ENCODE measurements at places on chromosomes 7 and 10. TPM values are rescaled to one million over a fixed set of nuclear protein-coding genes. Genes with fewer than 3 reads are reported as not detected.
A peak's percentile ranks its signal among the peaks of the same experiment; 100 is the strongest.

- peak; percentile 56 for DNase-seq
Observed at GRCh38 chr10:94402843-94403379, 570 bp downstream of the TBC1D12 start.

DNA sequence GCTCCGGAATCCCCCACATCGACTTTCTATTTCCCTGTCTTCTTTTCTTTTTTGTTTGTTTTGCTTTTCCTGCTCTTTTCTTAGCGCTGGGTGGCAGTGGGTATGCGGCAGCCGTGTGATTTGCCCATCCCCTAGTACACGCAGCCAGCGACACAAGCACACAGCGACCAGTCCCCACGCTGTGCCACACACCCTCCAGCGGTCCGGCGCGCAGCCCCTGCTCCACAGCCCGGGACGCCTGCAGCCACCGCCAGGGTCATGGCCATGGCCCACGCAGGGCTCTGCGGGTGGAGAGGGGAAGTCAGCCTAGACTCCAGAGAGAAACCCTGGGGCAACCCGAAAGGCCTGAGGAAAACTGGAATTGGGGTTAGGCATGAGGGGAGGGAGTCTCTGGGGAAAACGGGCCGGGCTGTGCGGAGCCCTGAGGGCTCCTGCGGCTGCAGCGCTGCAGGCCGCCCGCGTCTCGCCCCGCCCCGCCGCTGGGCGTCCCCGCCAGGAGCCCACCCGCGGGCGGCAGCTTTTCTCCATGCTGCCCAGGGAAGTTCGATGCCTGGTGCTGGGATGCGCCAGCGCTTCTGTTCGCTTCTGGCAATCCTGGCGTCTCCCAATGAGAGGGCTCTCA is 2.5 kb downstream of the CHRM2 start:
- no peak for DNase-seq

The COMMD3 gene
- total RNA-seq, result 33.2 TPM

The HOXA6 gene
- total RNA-seq, result 18.7 TPM

The RHOBTB1 gene
- total RNA-seq, result 13.5 TPM

The CACUL1 gene
- 36.5 TPM for total RNA-seq

- no peak for DNase-seq
Observed at GRCh38 chr10:95250856-95251255, 39.9 kb downstream of the PDLIM1 start.

The EPO gene
- not detected for total RNA-seq

The SPDYE11 gene
- total RNA-seq, result not detected

The TEX47 gene
- total RNA-seq, result not detected

The PNLIPRP2 gene
- total RNA-seq, result 140 TPM

GRCh38 chr10:1419796-1420610 is 317.3 kb downstream of the ADARB2 start:
- no peak for DNase-seq

The JCAD gene
- 1.7 TPM for total RNA-seq
